Thyroid gland (tissue), 4 donors: ENCODE measurements at places on chromosomes 12 and 14. TPM values are rescaled to one million over a fixed set of nuclear protein-coding genes. Genes with fewer than 3 reads are reported as not detected.

GRCh38 chr12:52024845-52025230 is 18.1 kb downstream of the TAMALIN start:
- H3K4me3 ChIP-seq, result no peak overlapping the region
- no peak for DNase-seq
- no peak overlapping the region for H3K27ac ChIP-seq
- peaks cover 27% of the 10 kb centered on the region for H3K4me1 ChIP-seq
- H3K27me3 ChIP-seq, result no peaks in the 10 kb centered on the region

DNA sequence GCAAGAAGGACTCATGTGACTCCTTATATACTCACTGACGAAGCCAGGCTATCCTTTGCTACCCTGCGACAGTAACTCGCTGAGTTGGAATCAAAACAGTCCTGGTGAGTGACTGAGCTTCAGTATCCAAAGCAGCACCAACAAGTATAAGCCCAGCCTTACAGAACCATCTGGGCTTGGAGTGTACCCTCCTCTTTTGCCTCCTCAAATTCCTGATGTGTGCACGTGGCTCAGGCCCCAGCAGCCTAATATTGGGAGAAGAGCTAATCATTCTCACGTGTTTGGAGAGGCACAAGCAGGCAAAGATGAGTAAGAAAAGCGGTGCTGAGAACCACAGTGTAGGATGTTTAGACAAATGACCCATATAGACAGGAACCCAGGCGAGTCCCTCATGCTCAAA is 34.4 kb downstream of the PPTC7 start:
- no peaks in the 10 kb centered on the region for H3K36me3 ChIP-seq
- peaks cover 19% of the 10 kb centered on the region for H3K4me1 ChIP-seq
- no peak overlapping the region for H3K4me3 ChIP-seq

DNA sequence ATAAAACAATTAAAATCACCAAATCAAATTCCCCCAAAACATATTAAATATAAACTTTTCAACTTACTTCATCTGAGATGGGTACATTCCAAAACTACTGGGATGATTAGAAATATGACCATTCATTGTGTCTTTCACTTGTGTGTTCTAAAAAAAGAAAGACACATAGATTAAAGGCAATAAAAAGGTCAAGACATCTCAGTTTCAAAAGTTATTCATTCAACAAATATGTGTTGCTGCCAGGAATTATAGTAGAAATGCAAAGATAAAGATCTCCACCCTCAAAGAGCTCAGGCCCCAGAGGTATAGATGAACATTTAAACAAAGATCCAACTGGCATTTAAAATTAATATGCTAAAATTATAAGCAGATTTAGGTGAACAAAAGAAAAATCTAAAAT is 106.4 kb downstream of the EPS8 start:
- no peaks in the 10 kb centered on the region for H3K36me3 ChIP-seq
- no peaks in the 10 kb centered on the region for H3K27me3 ChIP-seq
- DNase-seq, result no peak
- H3K27ac ChIP-seq, result no peak overlapping the region
- H3K4me3 ChIP-seq, result no peak overlapping the region

DNA sequence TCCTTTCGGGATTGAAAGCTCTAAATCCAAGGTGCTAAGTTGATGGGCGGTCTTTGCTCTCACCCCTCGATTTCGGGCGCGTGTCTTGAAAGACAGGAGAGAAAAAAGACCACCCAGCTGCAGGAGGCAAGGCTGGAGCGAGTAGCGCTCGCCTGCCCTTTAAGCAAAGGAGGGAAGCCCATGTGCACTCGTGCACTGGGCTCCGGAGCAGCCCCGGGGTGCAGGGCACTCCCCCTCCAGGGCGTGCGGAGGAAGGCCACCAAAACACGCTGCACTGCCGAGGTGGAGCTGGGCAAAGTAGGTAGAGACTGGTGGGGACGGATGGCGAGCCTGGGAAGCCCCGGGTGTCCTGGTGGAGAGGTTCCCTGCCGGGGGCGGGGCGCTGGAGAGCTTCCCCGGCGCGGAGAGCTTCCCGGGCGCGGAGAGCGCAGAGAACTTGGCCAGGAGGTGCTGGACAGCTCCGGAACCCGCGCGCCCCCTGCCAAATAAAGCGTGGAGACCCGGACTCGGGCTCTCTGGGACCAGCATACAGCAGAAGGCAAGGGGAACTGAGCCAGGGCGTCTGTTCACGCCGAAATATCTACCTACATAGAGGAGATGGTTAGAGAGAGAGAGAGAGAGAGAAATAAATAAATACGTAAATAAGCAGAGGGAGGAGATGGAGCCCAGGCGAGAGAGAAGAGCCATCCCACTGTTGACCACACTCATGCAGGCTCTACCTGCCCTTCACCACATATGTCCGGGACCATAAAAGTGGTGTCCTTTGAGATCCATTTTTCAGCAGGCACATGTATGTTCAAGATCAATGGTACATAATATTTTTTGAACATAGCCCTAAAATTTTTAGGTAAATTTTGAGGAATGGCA is 662 bp upstream of the NELL2 start:
- H3K27ac ChIP-seq, result no peak overlapping the region
- no peaks in the 10 kb centered on the region for H3K36me3 ChIP-seq
- DNase-seq, result peak; percentile 55
- H3K4me3 ChIP-seq, result peak overlapping the region; percentile 50

- DNase-seq, result no peak
- no peaks in the 10 kb centered on the region for H3K36me3 ChIP-seq
- H3K27ac ChIP-seq, result no peak overlapping the region
- no peaks in the 10 kb centered on the region for H3K4me1 ChIP-seq
- H3K27me3 ChIP-seq, result no peaks in the 10 kb centered on the region
Measured at GRCh38 chr14:22448035-22448904, 140.8 kb downstream of the DAD1 start.

- no peak overlapping the region for H3K4me3 ChIP-seq
- peaks cover 7% of the 10 kb centered on the region for H3K4me1 ChIP-seq
- no peak overlapping the region for H3K27ac ChIP-seq
- no peak for DNase-seq
- no peaks in the 10 kb centered on the region for H3K27me3 ChIP-seq
Measured at GRCh38 chr14:68846466-68846865, 53.6 kb upstream of the ZFP36L1 start.

DNA sequence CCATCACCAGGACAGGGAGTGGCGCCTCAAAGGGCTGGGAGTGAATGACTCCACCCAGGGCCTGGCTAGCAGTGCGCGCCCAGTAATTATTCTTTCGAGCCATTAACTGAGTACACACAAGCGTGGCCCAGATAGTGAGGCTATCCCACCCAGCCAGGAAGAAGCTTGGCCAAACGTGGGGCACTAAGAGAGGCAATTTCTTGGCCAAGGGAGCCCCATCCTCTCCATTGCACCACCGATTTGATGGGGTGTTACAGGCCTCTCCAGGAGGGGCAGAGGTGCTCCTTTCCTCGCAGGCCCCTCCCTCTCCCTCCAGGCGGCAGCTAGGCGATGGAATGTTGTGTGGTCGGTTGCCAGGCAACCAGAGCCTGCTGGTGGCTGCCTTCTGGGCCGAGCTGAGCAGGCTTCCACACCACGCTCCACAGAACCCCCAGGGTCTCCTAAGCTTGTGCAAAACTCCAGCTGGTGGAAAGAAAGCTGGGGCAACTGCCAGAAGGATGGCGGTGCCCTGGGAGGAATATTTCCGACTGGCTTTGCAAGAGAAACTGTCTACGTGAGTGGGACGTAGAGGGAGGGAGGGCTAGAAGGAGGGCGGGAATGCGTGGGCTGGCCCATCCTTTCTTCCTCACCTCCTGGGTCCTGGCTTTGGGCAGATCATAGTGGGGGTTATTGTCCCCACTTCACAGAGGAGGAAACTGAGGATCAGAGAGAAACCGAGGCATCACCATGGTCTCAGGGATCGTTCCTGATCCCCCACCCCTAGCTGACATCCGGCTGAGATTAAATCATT is at the start of gene CFAP73:
CFAP73 (plus strand) TSS at position 364 of the 790 bp plus-strand sequence; CDS start at position 498, 134 bp downstream.
- peaks cover 22% of the 10 kb centered on the region for H3K4me1 ChIP-seq
- no peaks in the 10 kb centered on the region for H3K36me3 ChIP-seq
- no peak within 1 kb of the TSS for H3K4me3 ChIP-seq
- no peaks in the 10 kb centered on the region for H3K27me3 ChIP-seq

Gene FAM161B
- 7.4 TPM for total RNA-seq

Gene GSC
- 11.0 TPM for total RNA-seq

Gene LRRC10
- not detected for total RNA-seq

Gene PPP1R36
- not detected for total RNA-seq

Gene TCTN2
- total RNA-seq, result 21.3 TPM

Gene TROAP
- 2.6 TPM for total RNA-seq
